CD4-positive, alpha-beta T cell treated with Interleukin-6 at 100 ng/mL for 8 hours (primary cell): ENCODE measurements at places on chromosomes 2 and 18.

- no peak for DNase-seq
Observed at GRCh38 chr18:57792631-57793301, 10.3 kb downstream of the ATP8B1 start.

DNA sequence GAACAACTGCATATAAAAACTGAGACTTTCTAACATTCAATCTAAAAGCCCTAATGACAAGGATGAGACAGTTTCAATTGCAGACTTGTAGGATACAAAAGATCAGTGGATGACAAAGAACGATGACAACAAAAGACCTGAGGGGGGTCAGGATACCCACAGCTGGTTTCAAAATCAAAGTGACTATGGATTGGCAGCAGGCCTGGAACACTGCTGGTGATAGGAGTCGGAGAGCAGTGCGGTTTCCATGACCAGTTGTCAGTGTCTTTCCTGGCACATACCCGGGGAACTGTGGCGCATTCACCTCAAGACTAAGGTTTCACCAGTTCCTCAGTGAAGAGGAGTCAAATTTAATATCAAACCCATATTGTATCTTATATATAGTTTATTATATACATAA, 42.0 kb downstream of the EHD3 start:
- DNase-seq, result no peak

DNA sequence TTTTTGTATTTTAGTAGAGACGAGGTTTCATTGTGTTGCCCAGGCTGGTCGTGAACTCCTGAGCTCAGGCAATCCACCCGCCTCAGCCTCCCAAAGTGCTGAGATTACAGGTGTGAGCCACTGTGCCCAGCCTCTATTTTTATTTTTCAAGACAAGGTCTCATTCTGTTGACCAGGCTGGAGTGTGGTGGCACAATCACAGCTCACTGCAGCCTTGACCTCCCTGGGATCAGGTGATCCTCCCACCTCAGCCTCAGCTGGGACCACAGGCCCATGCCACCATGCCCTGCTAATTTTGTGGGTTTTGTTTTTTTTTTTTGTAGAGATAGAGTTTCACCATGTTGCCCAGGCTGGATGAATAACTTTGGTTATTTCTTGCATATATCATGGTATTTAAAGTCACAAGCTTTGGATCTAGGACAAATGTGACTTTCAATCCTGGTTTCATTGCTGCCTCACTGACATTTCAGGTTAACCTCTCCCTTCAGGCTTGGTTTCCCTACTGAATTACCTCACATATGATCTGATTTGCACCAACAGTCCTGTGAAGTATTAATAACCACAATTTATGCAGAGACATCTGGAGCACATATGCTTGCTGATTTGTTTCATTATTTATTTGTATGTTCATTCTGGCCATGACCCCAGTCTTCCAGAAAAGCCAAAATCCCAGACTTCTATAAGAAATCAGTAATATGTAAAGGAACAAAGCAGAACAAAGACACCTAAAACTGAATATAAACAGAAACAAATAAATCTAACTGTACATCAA, 17.5 kb upstream of the RAB31 start:
- no peak for DNase-seq

- no peak for DNase-seq
Observed at GRCh38 chr2:33763671-33764310, 164.7 kb upstream of the FAM98A start.

DNA sequence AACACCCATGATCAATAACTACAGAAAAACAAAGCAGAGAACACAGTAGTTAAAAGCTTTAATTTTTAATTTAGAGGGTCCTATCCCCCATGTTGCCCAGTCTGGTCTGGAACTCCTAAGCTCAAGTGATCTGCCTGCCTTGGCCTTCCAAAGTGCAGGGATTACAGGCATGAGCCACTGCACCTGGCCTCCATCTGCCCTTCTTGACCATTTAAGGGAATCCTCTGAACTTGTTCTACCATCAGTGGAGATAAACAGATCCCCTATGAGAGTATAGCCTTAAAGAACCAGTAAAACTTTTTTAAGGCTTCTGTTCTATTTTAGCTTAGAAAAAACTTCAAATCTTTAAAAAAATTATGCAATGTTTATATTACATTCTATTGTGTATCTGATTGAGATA, 13.5 kb upstream of the ATP5MC3 start:
- DNase-seq, result no peak
